ENCODE measurements at places on chromosomes 3 and 15. TPM values are rescaled to one million over a fixed set of nuclear protein-coding genes. Genes with fewer than 3 reads are reported as not detected.

DNA sequence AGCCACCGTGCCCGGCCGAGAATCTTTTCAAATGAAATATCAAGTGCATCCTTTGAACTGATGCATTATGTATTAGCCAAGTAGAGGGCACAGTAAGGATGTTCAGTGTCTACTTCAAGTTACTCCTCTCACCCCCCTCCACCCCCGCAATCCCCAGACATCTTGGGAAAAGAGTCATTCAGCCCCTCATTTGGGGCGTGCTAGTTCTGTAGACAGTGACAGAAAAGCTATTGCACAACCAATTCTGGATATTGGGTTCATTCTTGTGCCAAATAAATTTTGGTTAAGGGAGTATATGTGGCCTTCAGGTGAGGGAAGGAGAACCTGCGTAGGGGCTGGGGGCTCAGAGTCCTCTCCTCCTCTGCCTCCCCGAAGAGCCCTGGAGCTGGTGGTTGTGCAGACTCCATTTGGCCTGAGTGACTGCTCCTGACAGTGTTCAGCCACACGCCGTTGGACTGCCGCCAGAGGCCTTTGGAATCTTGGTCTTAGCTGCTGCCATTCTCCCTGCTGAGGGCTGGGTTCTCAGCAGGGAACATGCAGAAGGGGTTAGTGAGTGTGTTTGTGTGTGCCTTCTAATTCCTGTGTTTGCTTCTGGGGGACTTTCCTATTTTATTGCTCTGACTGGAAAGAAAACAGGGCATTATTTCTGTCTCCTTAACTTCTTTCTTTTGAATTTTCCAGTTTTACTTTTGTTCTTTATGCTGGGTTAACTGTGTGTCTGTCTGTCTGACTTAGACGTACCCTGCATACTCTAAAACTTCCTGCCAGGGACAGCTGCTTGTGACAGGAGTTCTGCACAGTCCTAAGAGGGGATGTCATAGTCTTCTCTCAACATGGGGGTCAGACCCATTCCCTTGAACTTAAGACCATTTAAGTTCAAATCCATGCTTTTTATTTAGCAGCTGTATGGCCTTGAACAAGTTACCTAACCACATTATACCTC, 21.0 kb downstream of the RARB start:
- no peaks in the 10 kb centered on the region for H3K27me3 ChIP-seq
- no peak overlapping the region for H3K4me3 ChIP-seq
- peaks cover 11% of the 10 kb centered on the region for H3K4me1 ChIP-seq
- H3K36me3 ChIP-seq: no peaks in the 10 kb centered on the region
- DNase-seq: peak; percentile 86

DNA sequence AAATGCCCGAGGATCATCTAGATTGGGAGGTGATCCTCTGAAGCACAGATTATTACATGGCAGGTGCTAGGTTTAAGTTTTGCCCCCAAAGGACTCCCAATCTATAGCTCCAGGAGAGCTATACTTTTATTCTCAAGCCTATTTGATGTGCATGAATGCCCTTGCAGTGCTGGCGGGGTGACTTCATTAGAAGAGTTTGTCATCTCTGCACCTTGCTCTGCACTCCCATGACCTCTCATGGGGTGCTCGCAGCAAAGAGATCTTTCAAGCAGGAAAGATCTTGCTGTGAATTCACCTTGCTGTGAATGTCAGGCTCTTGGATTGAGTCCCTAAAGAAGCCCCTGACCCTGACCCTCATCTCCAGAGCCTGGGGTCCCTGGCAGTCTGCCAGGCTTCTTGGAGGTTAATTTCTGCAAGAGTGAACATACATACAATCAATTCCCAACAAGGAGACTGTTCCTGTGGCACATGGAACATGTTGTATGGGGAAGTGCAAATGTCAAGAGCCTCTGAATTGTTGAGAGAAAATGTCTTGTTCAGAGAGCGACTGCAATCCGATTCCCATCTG, 45.9 kb downstream of the FAM43A start:
- DNase-seq: no peak
- no peaks in the 10 kb centered on the region for H3K27me3 ChIP-seq
- H3K4me1 ChIP-seq: no peaks in the 10 kb centered on the region
- no peak overlapping the region for H3K27ac ChIP-seq
- no peaks in the 10 kb centered on the region for H3K36me3 ChIP-seq
- no peak overlapping the region for H3K4me3 ChIP-seq

The KLHL25 gene
- total RNA-seq: 4.7 TPM

DNA sequence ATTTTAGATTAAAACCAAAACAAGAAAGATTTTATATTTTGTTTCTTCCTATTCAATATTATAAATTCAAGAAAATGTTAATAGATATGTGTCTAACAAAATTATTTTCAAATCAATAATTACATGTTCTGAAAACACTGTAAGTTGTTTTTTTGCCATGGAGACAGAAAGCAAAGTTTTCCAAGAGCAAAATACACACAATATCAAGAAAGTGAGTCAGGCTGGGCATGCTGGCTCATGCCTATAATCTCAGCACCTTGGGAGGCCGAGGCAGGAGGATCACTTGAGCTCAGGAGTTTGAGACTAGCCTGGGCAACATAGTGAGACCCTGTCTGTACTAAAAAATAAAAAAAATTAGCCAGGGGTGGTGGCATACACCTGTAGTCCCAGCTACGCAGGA, 71.7 kb downstream of the TTC23 start:
- H3K4me1 ChIP-seq: no peaks in the 10 kb centered on the region
- H3K36me3 ChIP-seq: peaks cover 7% of the 10 kb centered on the region
- no peaks in the 10 kb centered on the region for H3K27me3 ChIP-seq
- H3K4me3 ChIP-seq: no peak overlapping the region
- no peak overlapping the region for H3K27ac ChIP-seq
- no peak for DNase-seq

The CERS3 gene
- total RNA-seq: not detected

DNA sequence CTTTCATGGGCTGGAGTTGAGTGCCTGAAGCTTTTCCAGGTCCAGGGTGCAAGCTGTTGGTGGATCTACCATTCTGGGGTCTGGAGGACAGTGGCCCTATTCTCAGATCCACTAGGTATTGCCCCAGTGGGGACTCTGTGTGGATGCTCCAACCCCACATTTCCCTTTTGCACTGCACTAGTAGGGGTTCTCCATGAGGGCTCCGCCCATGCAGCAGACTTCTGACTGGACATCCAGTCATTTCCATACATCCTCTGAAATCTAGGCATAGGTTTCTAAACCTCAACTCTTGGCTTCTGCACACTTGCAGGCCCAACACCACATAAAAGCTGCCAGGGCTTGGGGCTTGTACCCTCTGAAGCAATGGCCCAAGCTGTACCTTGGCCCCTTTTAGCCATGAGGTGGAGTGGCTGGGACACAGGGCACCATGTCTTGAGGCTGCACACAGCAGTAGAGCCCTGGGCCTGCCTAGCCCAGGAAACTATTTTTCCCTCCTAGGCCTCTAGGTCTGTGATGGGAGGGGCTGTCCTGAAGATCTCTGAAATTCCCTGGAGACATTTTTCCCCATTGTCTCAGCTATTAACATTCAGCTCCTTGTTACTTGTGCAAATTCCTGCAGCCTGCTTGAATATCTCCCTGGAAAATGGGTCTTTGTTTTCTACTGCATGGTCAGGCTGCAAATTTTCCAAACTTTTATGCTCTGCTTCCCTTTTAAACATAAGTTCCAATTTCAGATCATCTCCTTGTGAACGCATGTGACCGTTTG, 6.0 kb upstream of the HACD2 start:
- H3K4me1 ChIP-seq: peaks cover 9% of the 10 kb centered on the region
- no peak for DNase-seq
- no peak overlapping the region for H3K4me3 ChIP-seq
- H3K27me3 ChIP-seq: no peaks in the 10 kb centered on the region

The COL6A5 gene
- 6.3 TPM for total RNA-seq

DNA sequence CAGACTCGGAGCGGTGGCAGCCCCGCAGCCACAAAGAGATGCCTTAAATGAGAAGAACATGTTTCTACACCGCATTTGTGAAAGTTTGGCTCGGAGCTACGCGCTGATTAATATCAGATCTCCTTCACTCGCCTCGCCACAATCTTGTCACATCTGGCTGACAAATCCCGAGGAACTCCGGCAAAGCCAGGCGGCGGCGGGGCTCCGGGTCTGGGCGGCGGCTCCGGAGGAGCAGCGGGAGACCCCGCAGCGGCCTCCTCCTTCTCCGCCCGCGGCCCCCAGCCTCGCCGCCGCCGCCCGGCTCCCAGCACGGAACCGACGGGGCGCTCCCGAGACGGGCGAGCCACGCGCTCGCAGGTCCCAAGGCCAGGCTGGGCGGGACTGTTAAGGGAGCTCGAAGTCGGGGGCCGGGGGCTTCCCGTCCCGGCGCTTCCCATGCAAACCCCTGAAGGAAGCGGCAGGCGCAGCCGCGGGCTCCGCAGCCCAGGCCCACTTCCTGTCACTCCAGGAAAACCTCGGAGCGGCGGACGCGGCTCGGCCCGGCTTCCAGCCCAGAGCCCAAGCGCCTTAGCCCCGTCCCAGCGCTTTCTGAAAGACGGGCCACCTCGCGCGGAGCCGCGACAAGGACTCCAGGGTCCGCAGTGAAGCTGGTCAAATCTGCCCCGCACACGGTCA, 1.2 kb downstream of the BNC1 start:
- H3K27ac ChIP-seq: no peak overlapping the region
- H3K36me3 ChIP-seq: no peaks in the 10 kb centered on the region
- peaks cover 74% of the 10 kb centered on the region for H3K27me3 ChIP-seq

DNA sequence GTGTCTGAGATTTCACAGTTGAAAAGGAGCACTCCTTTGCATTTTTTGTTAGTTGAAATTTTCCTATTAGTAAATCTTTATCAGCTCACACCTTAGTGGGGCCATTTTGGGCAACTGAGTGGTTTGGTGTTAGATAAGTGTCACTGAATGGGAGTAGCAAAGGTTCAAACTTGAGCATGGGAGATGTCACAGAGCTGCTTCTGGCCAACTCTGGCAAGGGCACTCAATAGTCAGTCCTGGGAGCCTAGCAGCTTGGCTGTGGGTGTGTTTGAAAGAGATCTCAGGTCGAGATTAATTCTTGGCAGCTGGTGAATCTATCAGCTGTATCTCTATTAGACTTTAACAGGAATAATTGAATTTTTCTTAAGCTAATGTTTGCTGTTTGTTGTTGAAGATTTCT, 579.3 kb downstream of the EDEM1 start:
- H3K4me1 ChIP-seq: no peaks in the 10 kb centered on the region
- H3K27ac ChIP-seq: no peak overlapping the region
- H3K4me3 ChIP-seq: no peak overlapping the region
- no peaks in the 10 kb centered on the region for H3K27me3 ChIP-seq
- DNase-seq: no peak

The MAPKBP1 gene
- 22.4 TPM for total RNA-seq

The FETUB gene
- total RNA-seq: not detected

GRCh38 chr15:90049030-90049429, 47.9 kb downstream of the ZNF710 start:
- no peak overlapping the region for H3K27ac ChIP-seq
- no peak for DNase-seq
- H3K4me1 ChIP-seq: peaks cover 20% of the 10 kb centered on the region
- H3K27me3 ChIP-seq: no peaks in the 10 kb centered on the region
- H3K36me3 ChIP-seq: no peaks in the 10 kb centered on the region
- H3K4me3 ChIP-seq: no peak overlapping the region

All from upper lobe of right lung (tissue), 1 donor.